ENCODE measurements at places on chromosomes 12 and 14.

- DNase-seq = peak; percentile 67
Measured at GRCh38 chr12:114982760-114983159, 298.8 kb upstream of the TBX3 start.

DNA sequence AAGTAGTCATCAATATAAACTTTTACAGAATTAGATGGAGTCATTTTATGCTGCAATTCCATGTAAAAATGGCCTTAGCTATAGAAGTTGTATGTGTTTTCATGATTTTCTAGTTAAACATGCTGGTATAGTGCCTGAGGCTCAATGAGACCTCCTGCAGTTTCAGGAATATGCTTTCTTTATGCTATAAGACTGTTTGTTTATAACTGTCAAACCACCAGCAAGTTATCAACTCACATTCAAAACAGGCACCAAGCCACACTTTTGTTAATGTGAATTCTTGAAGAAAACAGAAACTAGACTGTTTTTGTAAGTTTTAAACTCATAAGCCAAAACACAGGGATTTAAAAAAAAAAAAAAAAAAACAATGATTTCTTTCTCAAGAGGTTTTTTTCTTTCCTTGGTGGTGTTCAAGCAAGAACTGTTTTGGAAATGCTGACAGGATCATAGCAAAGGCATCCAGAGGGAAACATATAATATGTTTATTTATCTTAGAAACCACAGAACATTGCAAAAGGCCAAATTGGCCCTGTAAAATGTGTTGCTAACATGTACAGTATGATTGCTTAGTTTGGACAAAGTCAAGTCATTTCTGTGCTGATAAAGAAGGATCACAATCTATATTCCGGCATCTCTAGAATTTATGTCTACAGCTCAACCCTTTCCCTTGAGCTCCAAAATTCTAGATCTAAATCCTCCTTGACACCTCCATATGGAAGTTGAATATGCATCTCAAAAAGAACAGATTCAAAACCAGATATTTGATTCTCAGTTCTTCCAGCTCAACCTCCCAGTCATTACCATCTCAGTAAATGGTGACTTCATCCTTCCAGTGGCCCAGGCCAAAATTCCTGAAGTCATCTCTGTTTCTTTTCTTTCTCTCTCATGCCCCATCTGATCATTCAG, 29.0 kb upstream of the LUM start:
- DNase-seq = no peak

- no peak for DNase-seq
Measured at GRCh38 chr12:125129179-125129571, 63.9 kb downstream of the AACS start.

- no peak for DNase-seq
Measured at GRCh38 chr14:81070511-81070910, 115.1 kb downstream of the TSHR start.

DNA sequence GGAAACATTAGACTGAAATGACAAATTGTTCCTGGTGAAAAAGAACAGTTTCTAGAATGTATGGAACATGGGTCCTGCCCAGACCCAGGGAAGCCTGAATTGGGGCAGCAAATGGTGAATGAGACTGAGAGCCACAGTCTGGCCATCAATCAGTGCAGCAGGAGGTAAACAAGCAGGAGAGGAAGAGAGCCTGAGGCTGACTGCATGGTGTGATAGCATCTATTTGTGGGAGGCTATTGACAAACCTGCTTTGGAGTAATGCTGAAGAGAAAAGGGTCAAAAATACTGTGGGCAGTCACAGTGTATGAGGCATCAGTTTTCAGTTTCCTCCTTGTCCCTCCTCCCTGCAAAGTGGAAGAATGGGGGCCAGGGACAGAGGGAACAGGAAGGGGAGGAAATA, 136.8 kb downstream of the ANKS1B start:
- no peak for DNase-seq

DNA sequence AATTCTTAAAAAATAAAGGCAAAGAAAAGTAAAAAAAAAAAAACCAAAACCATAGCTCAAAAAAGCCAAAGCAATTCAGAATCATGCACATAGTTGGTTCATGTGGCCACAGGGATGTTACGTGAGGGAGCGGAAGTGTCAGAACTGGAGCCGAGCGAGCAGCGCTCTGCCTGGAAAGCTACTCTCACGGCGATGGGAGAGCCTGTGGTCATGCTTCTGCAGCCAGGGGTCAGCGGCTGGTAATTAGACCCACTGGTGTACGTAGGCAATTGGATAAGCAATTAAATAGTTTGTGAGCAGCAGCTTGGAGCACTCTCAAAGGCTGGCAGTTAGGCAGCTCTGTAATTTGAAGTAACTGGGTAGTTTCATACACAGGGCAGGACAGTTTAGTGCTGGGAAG, 58.1 kb downstream of the TRHDE start:
- DNase-seq = no peak

- no peak for DNase-seq
Measured at GRCh38 chr14:100965296-100965695, 61.8 kb upstream of the RTL1 start.

DNA sequence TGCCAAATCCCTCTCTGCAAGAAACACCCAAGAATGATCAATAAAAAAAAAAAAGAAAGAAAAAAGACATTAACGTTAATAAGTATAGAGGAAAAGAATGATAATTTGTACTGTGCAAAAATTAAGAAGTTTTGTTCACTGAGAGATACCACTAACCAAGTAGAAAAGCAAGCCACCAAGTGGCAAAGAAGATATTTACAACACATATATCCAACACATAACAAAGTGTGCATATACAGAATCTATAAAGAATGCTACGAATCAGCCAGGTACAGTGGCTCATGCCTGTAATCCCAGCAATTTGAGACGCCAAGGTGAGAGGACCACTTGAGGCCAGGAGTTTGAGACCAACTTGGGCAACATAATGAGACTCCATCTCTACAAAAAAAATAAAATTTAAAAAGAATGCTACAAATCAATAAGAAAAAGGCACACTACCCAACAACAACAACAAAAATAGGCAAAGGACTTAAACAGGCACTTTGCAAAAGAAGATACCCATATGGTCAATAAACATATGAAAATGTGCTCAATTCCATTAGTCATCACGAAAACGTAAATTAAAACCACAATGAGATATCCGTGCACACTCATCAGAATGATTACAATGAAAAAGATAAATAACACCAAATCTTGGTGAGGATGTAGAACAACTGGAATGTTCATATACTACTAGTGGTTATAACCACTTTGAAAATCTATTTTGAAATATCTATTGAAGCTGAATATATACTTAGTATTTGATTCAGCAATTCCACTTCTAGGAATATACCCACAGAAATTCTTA, 19.8 kb downstream of the GALNT4 start:
- no peak for DNase-seq

DNA sequence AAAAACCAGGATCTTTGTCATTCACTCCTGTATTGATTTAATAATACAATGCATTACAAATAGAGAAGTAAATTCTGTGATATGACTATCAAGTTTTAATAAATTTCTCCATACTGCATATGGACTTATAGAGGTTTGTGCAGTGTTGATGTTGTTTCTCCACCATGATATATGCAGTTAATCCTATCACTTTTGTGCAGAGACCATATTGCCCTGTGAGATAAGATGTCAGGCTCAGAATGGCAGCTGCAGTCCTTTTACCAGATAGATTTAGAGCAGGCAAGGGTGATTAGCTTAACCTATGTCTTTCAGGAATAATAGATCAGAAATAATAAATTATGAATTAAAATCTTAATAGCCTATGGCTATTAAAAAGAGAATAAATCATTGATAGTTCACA, 38.6 kb upstream of the KCNJ8 start:
- peak; percentile 64 for DNase-seq

DNA sequence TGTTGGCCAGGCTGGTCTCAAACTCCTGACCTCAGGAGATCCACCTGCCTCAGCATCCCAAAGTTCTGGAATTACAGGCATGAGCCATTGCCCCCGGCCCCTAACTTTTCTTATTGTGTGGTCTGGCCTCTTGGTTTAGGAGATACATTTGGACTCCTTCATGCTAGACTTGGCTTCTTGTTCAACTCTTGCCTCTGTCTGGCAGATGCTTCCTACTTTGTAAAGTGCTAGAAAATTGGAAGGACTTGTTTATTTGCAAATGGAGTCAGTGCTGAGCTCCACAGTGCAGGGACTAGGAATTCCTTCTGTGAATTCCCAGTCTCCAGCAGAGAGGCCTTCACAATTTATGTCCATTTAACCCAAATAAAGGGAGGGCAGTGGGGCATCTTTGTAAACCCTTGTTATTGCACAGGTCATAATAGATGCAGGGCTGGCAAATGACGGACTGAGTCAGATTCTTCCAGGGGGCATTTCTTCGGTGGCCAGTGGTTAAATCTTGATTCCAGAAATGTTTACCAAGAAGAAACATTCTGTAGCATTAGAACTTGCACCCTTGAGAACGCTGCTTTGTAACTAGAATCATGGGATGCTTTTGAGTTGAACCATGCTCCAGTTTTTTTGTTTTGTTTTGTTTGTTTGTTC, 73.8 kb upstream of the TBX3 start:
- DNase-seq = no peak

DNA sequence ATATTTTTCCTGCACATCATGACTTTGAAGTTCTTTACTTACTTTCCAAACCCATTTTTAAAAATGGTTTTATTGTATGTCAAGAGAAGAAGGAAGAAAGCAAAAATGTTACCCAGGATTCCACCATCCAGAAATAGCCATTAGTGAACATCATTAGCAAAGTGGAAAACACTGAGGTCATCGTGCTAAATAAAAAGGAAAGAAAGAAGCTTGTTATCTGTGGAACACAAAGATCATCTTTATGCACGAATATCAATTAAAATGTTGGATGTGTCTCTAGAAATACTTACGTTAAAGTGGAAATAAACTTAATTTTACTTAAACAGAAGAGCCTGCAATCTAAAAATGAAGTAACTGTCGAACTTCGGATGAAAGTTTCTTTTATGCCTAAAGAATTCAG, 27.3 kb downstream of the SFSWAP start:
- no peak for DNase-seq

- DNase-seq = no peak
Measured at GRCh38 chr12:65334521-65334920, 56.0 kb downstream of the MSRB3 start.

DNA sequence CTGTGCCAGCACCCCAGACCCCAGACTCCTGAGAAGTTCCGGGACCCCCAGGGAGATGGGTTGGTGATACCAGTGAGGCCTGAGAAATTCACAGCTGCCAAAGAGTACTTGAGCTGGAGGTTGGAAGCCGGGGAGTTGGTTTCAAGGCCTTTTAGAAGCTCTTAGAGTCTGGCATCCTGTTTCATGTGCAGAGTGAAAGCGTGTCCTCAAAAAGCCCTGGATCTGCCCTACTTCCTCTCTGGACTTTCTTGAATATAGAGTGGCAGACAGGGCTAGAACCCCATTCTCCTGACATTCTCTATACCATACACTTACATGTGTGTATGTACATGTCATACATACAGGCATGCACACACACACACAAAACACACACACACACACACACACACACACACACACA, 31.3 kb upstream of the PPM1A start:
- no peak for DNase-seq

- DNase-seq = peak; percentile 4
Measured at GRCh38 chr14:42929806-42930480, 1323.3 kb downstream of the LRFN5 start.

DNA sequence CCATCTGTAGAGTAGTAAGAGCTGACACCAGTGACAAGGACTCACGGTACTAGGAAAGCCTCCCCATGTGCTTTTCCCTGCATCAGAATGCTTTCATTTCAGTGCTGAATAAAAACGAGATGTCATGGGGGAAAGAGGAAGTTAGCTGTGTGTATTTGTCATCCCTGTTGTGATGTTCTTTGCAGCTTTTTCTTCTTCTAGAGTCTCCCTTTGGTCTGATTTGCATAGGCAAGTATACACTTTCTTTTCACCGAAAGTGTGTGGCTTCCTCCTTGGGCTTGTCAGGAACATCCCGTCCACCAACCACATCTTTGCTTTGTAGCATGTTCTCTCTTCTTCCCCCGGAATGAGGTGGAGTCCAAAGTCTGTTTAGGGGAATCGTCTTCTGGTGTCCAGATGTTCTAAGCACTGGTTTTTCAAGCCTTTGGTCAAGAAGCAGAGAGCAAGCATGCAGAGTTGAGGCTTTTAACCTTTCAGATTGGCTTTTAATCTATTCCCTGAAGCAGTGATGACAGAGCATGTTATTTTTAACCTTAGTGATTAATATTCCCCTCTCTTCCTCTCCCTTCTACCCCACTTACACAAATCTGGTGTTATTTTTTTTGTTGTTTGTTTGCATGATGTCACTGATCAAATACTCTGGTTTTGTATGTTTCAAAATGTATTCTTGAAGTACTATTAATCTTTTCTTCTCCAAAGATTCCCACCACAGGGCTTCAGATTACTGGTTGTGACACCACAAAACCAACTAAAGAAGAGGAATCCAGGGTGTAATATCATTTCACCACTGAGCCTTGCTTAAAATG, 163.4 kb downstream of the SAMD4A start:
- DNase-seq = no peak

- no peak for DNase-seq
Measured at GRCh38 chr14:71491931-71492330, 440.3 kb upstream of the RGS6 start.

- no peak for DNase-seq
Measured at GRCh38 chr14:82112210-82112839, 578.7 kb upstream of the SEL1L start.

DNA sequence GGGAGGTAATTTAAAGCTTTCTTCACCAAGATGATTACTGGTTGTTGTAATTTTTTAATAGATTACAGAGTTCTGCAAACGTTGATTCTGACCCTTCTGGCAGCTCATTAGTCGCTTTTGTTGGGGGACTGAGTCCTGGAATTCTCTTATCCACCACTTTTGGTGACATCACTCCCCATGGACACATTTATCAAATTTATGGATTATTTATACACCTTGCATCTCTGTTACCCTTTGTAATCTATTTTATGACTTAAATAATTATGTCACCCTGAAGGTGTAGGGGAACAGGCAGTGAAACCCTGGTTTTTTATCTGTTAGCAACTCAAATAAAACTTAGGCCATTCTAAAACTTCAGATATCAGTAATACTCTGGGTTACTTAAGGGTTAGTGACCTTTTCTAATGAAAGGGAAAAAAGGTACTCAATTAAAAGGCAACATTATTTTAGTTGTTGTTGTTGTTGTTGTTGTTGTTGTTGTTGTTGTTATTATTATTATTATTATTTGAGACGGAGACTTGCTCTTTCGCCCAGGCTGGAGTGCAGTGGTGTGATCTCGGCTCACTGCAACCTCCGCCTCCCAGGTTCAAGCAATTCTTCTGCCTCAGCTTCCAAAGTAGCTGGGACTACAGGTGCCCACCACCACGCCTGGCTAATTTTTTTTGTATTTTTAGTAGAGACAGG, 58.9 kb upstream of the RNU6-7 start:
- DNase-seq = no peak

DNA sequence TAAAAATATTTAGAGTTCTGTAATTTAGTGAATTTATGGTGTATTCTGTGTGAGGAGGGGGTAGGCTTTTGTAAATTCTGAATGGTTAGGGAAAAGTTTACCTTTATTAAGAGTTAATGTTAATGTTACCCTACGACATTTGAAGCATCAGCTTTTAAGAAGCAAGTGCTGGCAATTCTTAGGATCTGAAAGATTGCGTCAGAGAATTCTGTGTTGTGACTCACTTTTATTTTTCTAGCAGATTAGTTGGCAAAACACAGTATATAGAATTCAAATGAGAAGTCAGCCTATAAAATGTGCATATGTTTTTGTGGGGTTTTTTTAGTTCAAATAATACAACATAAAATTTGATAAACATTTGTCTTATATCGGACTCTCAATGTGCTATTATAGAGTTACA, 97.6 kb downstream of the RAD52 start:
- DNase-seq = no peak

- DNase-seq = no peak
Measured at GRCh38 chr14:103137689-103138300, 14.5 kb downstream of the TNFAIP2 start.

Data from NCI-H82 (cell line).